ENCODE measurements at places on chromosomes 5 and 9.

- peak; percentile 81 for DNase-seq
Measured at GRCh38 chr9:136629879-136630661, 32.6 kb upstream of the EGFL7 start.

DNA sequence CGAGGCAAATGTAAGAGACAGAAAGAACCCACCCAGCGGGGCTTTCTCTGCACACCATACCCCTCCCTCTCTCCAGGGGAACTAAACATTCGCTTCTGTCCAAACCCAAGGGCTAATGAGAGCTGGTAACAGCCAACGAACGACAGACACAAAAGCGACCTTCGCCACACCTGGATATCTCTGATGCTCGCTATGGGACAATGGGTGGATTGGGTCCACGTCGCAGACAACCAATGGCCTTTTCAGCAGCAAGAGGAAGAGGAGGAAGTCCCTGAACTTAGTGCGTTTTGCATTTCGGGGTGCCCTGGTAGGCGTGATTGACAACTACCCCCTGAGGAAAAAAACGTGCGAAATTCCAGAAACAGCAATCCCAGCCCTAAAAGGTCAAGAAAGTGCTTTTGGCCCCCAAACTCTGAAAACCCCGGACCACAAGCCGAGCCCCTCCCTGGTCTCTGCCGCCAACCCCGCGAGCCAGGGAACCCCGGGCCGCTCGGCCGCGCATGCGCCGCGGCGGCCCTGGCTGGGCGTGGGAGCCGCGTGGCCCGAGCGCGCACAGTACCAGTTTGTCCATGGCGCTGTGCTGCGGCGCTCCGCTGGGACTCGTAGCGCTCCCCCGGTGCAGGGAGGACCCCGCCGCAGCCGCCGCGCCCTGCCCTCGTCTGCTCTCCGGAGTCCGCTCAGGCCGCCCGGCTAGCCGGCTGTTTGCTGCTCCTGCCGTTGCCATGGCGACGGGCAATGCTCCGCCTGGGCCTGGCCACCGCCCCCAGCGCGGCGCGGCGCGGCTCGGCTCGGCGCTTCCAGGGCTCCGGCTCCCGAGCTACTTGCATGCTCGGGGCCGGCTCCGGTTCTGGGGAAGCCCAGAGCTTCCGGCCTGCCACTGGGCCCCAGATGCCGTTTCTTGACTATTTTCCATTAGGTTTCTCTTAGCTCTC is 66.9 kb upstream of the DNAH5 start:
- peak; percentile 64 for DNase-seq

DNA sequence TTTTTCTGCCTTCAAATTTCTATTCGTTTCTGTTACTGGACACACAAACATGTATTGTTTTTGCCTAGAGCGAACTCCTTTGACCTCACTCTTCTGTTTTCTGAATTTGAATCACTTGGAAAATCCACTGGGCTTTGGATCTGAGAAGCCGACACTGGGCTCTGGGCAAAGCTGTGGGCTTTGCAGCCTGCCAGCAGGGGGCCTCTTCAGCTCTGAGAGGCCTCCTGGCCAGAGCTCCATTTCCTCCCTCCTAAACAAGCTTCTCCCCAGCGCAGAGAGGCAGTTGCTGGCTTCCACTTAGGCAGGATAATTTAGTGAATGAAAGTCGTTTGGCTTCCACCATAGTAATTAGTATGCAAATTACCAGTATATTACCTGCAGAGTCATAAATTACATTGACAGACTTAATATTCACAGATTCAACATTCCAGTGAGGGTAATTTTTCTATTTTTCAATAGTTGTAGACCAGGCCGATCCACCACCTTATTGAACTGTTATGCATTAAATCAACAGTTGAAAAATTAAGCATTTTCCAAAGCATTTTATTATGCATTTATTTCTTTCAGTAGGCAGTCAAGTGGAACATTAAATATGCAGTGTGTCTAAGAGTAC is 104.0 kb upstream of the ZNF366 start:
- peak; percentile 54 for DNase-seq

GRCh38 chr5:107149243-107150005 is 521.3 kb downstream of the EFNA5 start:
- no peak for DNase-seq

- no peak for DNase-seq
Measured at GRCh38 chr9:106438928-106439327, 424.0 kb upstream of the ZNF462 start.

GRCh38 chr5:177994561-177995190 is 1.4 kb downstream of the PROP1 start:
- DNase-seq, result no peak

DNA sequence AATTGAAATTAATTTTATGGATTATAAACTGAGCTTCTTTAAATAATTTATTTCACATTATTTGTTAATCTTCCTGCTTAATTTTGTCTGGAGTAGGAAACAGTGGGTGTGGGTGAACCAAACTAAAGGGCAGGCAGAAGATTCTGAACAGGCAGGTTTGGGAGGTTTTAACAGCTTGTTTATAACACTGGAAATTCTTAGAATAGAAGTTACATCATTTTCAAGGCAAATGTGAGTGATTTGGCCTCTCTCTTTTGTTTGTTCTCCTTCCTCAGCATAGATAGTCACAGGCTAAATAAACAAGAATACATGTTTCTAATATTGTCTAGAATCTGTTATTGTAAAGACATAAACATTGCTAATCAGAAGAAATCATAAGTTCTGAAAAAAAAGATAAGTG is 970.9 kb upstream of the NUDT12 start:
- no peak for DNase-seq

Data from stimulated activated CD8-positive, alpha-beta memory T cell treated with anti-CD3 and anti-CD28 coated beads, Interleukin-4, amount 100 ng/mL, for 48 hours (primary cell).